ENCODE measurements at places on chromosomes 3 and 15.

DNA sequence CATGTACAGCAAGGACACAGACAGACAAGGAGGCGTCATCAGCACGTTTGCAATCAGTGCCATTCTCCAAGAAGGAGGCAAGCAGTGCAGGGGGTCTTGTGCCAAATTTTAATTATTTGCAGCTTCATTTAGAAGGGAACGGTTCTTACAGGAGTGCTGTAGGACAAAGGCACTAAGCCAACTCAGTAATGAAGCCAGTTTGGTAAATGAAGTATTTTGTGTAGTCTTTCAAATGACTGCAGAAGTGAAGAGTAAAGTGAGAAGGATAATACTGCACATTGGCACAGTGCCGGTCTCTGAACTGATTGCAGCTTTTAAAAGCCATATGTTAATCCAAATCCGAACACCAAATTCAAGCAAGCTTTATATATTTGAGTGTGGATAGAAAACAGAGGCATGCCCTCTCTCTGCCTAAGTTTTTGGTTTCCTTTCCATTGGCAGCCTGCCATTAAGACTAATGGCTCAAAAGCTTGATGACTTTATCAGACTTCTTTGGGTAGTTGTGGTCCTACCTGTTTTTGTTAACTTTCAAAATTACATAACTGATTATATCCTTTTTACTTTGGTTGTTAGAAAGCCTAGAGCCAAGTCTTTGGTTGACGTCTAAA is 101.3 kb downstream of the SENP2 start:
- DNase-seq, result no peak

DNA sequence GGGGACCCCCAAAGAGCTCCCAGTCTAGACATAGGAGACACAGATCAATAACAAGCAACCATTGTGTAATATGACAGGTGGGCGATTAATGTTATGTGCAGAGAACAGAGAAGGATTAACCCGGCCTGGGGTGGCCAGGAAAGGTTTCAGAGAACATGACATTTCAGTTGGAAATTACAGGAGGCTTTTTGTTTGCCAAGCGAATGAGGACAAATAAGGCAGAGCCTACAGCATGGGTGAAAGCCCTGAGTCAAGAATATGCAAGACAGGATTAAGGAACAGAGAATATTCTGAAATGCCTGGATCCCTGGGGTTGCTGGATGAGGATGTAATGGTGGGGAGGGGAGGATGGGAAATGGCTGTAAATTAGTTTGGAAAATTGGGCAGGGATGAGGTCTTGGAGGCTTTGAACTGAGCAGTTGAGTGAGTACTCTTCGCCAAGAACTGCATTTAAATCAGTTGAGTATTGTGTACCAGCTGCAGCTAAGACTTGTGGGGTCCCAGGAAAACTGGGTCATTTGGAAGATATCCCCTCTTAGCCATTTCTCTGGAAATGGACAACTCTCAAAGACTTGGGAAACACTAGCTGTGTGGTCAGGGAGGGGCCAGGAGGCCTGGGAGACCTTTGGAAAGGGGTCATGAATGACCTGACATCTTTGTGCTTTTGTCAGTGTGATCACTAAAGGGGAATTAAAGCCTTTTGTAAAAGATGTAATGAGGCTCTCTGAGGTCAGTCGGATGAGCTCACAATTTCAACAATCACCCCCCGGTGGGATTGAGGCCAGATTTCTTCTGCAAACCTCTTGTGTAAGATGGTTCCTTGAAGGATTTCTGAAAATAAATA is 198.6 kb upstream of the NR2E3 start:
- DNase-seq, result no peak

DNA sequence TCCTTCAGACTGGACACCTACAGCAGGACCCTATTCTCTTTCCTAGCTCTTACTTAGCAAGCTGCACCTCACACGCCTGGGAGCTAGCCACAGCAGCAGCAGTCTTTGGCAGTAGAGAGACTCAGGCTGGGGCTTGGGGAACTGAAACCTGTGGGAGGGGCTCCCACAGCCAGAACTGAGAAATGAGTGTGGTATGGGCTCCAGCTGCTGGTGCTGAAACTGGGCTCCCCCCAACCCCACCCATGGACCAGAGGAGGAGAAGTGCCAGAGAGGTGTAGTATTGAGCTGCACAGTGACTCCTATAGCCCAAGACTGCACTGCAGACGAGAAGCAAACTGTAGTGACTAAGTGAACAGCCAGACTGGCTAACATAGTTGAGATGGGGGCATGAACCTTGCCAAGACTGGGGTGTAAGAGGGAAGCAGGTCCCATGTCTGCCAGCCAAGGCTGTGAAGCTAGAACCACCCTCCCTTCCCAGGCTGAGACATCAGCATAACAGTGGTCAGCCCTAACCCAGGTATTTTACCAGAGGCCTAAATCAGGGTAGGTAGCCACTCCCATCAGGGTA is 62.5 kb downstream of the MYO5A start:
- DNase-seq, result peak; percentile 24

DNA sequence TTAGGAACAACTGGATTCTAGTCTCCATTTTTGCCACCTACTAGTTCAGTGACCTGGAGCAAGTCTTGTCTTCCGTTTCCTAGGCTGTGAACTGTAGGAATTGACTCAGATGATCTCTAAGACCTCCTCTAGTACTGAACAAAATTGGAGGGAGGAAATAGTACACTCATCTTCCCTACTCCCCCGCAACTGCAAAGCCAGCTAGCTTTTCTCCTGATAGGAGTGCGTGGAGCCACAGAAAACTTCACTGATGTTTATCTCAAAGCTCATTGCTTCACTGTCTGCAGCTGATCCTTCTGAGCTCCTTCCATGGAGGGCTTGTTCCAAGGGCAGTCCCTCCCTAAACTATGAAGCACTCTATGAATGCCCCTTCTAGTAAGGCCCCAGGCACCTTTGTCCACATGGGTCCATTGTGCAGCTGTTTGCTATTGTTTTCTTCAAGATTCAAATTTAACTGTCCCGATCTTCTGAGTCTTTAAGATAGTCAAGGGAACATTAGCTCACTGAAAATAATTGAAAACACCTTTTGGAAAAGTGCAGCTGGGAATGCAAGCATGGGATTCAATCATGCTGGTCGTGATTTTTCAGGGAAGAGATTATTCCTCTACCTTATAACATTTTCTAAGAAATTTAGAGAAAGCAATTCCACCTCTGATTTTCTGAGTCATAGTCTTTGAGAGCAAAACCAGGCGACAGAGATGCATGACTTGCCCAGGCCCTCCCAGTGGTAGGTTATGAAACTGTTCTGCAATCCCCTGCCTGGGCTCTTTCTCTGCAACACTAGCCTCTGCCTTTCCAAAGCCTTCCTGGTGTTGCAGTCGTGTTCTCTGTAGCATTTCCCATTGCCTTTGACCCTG is 24.3 kb downstream of the FILIP1L start:
- no peak for DNase-seq

- DNase-seq, result no peak
Measured at GRCh38 chr3:186722457-186722856, 5.3 kb downstream of the KNG1 start.
